NCI-H510A (cell line): ENCODE measurements at places on chromosomes 13 and 19.

DNA sequence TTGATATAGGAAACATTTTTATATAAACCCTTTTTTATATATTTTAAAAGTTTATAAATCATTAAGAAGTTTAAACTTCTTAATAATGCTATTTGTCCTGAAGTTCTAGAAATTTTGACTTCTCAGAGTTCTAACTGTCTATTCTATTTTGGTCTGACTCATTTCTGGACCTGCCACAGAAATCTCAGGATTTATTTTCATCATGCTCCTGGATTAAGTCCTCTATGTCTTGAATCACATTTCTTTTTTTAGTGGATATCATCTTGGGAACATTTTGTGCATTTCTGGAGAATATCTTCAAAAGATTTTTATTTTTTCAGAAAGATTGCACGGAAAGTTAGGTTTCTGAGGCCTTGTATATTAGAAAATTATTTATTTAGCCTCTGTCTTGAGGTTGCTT lies 289.1 kb downstream of the NDFIP2 start:
- no peak for DNase-seq

DNA sequence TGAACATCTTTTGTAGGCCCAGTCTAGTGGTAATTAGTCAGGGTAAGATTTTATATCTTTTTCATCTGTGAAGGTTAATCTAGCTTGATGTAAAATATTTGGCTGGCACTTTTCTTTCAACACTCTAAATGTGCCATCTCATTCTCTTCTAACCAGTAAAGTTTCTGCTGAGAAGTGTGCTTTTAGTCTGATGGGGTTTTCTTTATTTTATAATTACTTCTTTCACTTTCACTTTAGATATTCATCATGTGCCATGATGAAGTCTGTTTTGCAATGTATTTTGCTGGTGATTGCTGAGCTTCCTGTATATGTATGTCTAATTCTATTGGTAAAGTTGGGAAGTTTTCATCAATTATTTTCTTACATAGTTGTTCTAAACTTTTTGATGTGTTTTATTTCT lies 31.9 kb downstream of the ZNF726 start:
- no peak for DNase-seq

- no peak for DNase-seq
Measured at GRCh38 chr13:95801825-95802224, 124.9 kb downstream of the DNAJC3 start.

DNA sequence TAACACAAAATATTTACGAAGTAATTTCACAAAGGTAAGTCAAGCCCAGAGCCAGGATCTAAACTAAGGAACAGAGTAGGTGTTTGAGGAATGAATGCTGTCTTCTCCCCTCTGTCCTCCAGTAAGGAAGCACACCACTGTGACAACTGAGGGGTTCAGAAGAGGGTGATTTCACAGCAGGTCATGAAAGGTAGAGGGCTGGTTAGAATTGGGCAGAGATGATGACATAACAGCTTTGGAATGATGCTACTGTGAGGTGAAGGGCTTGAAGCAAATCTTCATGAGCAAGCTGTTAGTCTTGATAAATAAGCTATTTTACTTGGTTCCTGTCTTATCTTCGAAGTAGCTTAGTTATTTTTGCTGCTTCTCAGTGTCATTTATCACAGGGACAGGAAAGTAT lies 498.6 kb downstream of the FGF9 start:
- no peak for DNase-seq

GRCh38 chr19:52653161-52653560 lies 15.0 kb upstream of the ZNF83 start:
- no peak for DNase-seq

GRCh38 chr13:75530549-75530961 lies 7.1 kb downstream of the COMMD6 start:
- DNase-seq = no peak

GRCh38 chr19:35559281-35559659 lies 4.2 kb downstream of the ATP4A start:
- no peak for DNase-seq

GRCh38 chr13:113853518-113854237 lies 10.2 kb downstream of the GAS6 start:
- no peak for DNase-seq

- DNase-seq = no peak
Measured at GRCh38 chr19:21559444-21559843, 54.0 kb downstream of the ZNF429 start.

GRCh38 chr19:6211632-6212402 lies 68.0 kb downstream of the MLLT1 start:
- DNase-seq = no peak

- no peak for DNase-seq
Measured at GRCh38 chr19:33421368-33421767, 47.9 kb downstream of the CEBPG start.

- DNase-seq = no peak
Measured at GRCh38 chr19:3720349-3720917, 12.2 kb downstream of the TJP3 start.

GRCh38 chr13:67273001-67273400 lies 42.9 kb upstream of the PCDH9 start:
- no peak for DNase-seq

DNA sequence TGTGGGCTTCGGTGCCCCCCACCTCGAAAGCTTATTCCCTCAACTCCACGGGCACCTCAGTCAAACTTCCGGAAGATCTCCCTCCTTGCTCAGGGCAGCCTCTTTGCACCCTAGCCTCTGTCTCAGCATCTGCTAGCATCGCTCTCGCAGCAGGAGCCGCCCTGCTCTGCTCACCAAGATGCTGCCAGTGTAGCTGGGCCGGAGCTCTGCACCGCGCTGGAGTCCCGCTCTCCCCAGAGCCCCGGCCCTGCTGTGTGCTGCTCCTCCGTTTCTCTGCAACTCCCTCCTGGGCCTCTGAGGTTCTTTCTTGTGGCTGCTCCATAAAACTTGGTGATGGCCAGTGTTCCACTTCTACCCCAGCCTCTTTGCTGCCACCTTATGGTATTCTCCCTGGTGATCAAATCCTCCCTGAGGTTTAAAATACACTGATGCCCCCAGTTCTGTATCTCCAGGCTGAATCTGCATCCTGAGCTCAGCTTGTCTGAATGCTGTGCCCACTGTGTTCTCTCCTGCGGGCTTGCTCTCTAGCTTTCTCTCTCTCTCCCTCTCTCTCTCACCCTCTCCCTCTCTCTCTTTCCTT lies 198.0 kb downstream of the UQCRFS1 start:
- no peak for DNase-seq

DNA sequence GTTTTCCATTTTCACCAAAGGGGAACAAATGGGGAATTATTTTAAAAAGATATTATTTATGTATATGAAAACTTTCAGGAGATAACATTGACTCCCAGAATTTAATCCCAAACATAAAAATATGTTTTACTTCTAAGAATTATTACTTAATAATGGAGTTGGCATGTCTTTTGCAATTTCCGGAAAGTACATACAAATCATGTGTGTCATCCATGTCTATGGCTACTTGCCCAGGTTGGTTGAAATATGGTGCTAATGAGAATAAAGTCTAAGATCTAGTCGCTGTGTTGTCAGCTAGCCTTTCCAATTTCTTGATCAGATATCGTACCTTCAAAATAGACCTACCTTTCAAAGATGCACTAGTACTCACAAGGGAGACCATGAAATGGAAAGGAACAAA lies 1003.2 kb upstream of the PCDH20 start:
- DNase-seq = no peak

DNA sequence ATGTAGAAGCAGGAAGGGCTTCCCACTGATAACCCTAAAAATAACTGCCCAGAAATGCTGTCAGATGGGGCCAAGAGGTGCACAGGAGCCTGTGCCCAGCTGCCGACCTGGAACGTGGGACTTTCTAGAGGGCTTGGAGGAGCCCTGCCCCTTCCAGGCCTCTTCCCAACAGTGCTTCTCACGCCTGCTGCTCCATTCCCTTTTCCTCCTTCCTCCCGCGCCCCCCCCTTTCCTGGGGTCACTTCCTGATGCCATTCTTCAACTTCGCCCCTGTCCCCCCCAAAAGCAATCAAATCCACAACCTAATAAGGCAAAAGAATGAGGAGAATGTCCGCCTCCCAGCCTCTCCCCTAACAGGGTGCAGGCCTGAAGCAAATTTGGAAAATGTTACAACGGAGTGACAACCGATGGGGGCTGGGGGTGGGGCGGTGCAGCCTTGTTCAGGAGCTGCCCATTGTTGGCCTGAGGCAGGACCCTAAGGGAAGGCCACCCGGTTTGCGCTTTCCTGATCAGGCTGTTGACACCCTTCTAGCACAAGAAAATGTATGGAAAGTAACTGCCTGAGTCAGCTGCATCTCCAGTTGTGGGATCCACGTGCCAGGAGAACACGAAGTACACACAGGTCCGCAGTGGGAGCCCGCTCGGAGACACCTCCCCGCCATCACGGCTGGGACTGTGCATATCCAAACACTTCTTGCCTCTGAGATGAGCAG lies 18.7 kb downstream of the ACTN4 start:
- DNase-seq = no peak

GRCh38 chr13:53447863-53448262 lies 419.2 kb downstream of the OLFM4 start:
- DNase-seq = no peak

DNA sequence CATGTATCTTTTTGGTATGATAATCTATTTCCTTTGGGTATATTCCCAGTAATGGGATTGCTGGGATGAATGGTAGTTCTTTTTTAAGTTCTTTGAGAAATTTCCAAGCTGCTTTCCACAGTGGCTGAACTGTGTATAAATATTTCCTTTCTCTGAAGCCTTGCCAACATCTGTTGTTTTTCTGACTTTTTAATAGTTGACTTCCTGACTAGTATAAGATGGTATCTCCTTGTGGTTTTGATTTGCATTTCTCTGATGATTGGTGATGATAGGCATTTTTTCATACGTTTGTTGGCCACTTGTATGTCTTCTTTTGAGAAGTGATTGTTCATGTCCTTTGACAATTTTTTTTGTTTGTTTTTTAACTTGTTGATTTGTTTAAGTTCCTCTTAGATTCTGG lies 61.6 kb upstream of the PCDH17 start:
- no peak for DNase-seq

GRCh38 chr13:76656500-76656899 lies 229.7 kb downstream of the KCTD12 start:
- no peak for DNase-seq

DNA sequence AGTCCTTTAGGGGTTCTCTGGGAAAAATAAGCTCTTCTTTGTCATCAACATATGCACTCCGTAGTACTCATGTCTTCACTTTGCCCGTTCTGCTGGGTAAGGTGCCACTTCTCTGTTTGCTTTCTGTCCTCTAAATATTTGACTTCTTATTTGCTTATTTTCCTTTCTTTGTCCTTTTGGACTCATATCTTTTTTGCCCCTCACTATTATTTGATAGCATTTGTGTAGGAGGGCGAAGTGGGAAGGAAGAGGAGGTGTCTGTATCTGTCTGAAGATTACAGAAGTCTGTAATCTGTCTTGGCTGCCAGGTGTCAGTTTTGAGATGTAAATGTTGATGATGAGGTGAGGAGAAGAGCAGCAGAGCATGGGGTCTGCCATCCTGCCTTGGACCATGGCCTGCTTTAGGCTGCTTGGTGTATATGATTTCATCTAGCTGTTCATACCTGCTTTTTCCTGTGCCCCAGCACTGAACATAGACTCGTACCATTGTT lies 30.8 kb downstream of the USPL1 start:
- DNase-seq = no peak

GRCh38 chr13:103157434-103158145 lies 91.4 kb upstream of the SLC10A2 start:
- no peak for DNase-seq

- DNase-seq = no peak
Measured at GRCh38 chr19:48708471-48708870, 11.1 kb downstream of the MAMSTR start.

GRCh38 chr13:87810391-87810801 lies 139.2 kb downstream of the SLITRK5 start:
- DNase-seq = no peak

DNA sequence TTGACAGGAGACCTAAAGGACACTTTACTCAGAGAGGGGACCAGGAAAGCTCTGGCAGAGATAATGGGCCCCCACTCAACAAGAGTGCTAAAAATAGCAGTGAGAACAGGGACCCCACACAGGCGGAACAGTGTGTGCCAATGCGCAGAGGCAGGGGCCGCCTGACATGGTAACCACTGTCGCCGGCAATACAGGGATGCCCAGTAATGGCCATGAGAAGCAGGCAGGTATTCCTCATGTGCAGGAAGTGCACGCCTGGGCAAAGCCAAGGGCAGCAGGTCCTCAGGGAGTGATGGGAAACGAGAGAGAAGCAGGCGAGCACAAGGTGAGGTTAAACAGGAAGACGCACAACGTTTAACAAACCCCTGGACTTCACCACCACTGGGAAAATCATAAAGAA lies 757.1 kb downstream of the LIG4 start:
- peak; percentile 16 for DNase-seq

GRCh38 chr13:67554286-67554685 lies 324.1 kb upstream of the PCDH9 start:
- no peak for DNase-seq

- DNase-seq = no peak
Measured at GRCh38 chr13:42039946-42040729, 8.3 kb upstream of the DGKH start.

DNA sequence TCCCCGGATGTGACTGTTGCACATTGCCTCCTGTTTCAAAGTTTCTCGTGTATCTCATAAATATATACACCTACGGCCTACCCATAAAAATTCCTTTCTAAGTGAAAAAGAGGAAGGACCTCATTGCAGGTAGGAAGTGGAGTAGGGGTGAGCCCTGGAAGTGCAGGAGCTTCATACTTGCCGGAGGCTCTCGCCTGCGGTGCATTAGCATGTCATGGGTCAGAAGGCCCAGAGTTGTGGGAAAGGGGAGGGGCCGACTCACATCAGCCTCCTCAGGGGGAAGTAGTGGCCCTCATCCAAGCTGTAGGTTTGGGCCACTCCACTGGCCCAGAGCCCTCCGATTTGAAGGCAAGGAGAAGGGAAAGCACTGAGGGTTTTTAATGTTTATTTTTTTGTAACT lies 26.0 kb upstream of the IRS2 start:
- DNase-seq = no peak

DNA sequence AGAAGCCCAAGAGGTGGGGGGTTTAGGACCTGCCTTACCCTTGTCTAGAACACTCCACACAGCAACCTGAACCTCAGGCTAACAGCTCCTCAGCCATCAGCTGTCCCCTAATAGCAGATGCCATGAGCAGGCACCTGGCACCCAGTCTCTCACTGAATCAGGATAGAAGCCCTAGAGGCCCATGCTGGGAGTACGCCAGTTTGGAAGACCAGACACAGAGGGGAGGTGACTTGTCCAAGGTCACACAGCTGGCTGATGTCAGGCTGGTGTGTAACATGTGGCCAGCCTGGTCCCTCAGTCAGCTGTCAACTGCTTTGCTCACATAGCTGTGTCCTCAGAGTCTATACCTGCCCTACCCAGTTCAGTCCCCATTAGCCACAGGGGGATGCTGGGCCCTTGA lies 12.8 kb upstream of the SAMD1 start:
- no peak for DNase-seq

DNA sequence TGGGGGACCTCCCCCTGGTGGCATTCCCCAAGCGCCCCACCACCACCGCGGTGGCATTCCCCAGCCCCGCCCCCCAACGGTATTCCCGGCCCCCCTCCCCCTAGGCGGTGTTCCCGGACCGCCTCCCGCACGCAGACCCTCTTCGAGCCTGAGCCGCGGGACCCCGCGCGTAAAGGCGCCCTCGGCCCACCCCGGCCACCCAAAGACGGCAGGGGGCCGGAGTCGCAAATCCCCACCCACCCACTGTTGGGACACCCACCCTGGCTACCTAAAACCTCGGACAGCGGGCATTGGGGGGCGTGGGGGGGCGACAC lies 22.4 kb downstream of the OLFM2 start:
- DNase-seq = no peak
